Calu3 (cell line): ENCODE measurements at places on chromosomes 11 and 22. TPM values are rescaled to one million over a fixed set of nuclear protein-coding genes. Genes with fewer than 3 reads are reported as not detected.

Gene OR2D2
- total RNA-seq: not detected in 2 replicates

Gene CABP7
- total RNA-seq: not detected in 2 replicates

Gene FAM181B
- total RNA-seq: 0.09 TPM in 1 of 2 replicates, not detected in the other

Gene KCNJ11
- 2.4 and 2.9 TPM in 2 replicates for total RNA-seq

Gene KIRREL3
- 0.15 and 0.26 TPM in 2 replicates for total RNA-seq

Gene DDTL
- 3.4 and 4.1 TPM in 2 replicates for total RNA-seq

Gene ZBED5
- total RNA-seq: 49.8 and 51.4 TPM in 2 replicates

Gene NLRP14
- not detected in 2 replicates for total RNA-seq

Gene OR51E2
- total RNA-seq: not detected in 2 replicates

Gene SREBF2
- 145 and 159 TPM in 2 replicates for total RNA-seq

Gene ZDHHC24
- total RNA-seq: 15.1 and 17.3 TPM in 2 replicates

Gene PIH1D2
- total RNA-seq: 1.6 and 2.2 TPM in 2 replicates

Gene TMEM134
- 31.9 and 33.2 TPM in 2 replicates for total RNA-seq

Gene MIAT
- total RNA-seq: 0.52 and 0.64 TPM in 2 replicates

Gene RCOR2
- 0.26 and 0.37 TPM in 2 replicates for total RNA-seq

Gene PI4KA
- 69.2 and 77.9 TPM in 2 replicates for total RNA-seq

Gene CARD18
- not detected in 2 replicates for total RNA-seq

Gene IFITM10
- total RNA-seq: 3.3 and 8.1 TPM in 2 replicates

Gene TSPAN18
- total RNA-seq: 0.51 TPM in 1 of 2 replicates, not detected in the other

Gene EI24
- total RNA-seq: 76.7 and 82.2 TPM in 2 replicates

Gene CTSD
- total RNA-seq: 531 and 685 TPM in 2 replicates

Gene MS4A1
- not detected in 2 replicates for total RNA-seq

Gene CBX7
- 10.5 and 11.8 TPM in 2 replicates for total RNA-seq

Gene TP53AIP1
- total RNA-seq: 0.61 and 0.78 TPM in 2 replicates

Gene CYTH4
- 0.38 and 0.59 TPM in 2 replicates for total RNA-seq

Gene DEPDC7
- 1.2 and 1.6 TPM in 2 replicates for total RNA-seq

Gene PHLDA2
- total RNA-seq: 111 and 142 TPM in 2 replicates

Gene OR56A5
- total RNA-seq: not detected in 2 replicates

Gene GGT5
- 0.28 and 0.64 TPM in 2 replicates for total RNA-seq

Gene KREMEN1
- 2.1 and 2.8 TPM in 2 replicates for total RNA-seq

Gene CHRM4
- total RNA-seq: not detected in 2 replicates

Gene PATE2
- total RNA-seq: not detected in 2 replicates

Gene SYT13
- 31.1 and 36.8 TPM in 2 replicates for total RNA-seq

Gene TEX54
- total RNA-seq: not detected in 2 replicates

Gene APOL6
- total RNA-seq: 24.0 and 39.9 TPM in 2 replicates

Gene TMPRSS5
- total RNA-seq: 7.4 and 9.6 TPM in 2 replicates

Gene C11orf52
- total RNA-seq: 6.2 and 7.9 TPM in 2 replicates

Gene TH
- not detected in 2 replicates for total RNA-seq
